Sciatic nerve (tissue), 2 donors: ENCODE measurements at places on chromosomes 4 and X. TPM values are rescaled to one million over a fixed set of nuclear protein-coding genes. Genes with fewer than 3 reads are reported as not detected.

Gene NPNT
- 39.4 TPM for total RNA-seq

Gene NUP62CL
- total RNA-seq: 0.62 TPM

DNA sequence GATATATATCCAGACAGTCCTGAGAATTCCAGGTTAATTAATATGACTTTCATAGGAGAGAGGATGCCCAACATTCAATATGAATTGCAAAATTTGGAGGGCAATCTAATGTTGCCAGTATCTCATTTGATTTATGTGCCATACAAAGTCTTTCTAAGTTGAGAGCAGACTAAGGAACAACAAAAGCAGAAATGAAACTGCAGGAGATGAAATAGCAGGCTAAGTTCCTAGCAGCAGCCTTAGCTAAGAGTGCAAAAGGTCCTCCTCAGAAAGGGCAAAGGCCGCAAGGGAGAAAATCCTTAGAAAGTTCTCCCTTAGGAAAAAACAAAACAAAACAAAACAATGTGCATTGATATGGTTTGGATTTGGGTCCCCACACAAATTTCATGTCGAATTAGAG is 602.9 kb upstream of the HTR2C start:
- no peak for DNase-seq

DNA sequence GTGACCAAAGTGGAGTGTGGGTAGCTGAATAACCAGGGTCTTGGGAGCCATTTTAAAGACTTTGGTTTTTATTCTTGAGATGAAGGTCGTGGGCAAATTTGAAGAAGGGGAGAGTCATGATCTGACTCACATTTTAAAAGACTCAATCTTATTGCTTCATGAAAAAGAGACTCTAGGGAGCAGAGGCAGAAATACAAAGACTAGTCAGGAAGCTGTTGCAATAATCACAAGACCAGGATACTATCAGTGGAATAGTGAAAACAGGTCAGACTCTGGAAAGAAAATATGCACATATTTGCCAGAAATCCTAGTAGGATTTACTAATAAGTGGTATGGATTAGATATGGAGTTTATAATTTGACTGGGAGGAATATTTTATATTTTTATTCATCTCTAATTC is 448.4 kb downstream of the RAPGEF2 start:
- DNase-seq: no peak

- no peak for DNase-seq
Observed at GRCh38 chr4:23311983-23312382, 577.9 kb downstream of the PPARGC1A start.
